ENCODE measurements at places on chromosomes 7 and 10.

GRCh38 chr10:104253606-104254410 is 884 bp upstream of the GSTO1 start:
- no peak for DNase-seq

DNA sequence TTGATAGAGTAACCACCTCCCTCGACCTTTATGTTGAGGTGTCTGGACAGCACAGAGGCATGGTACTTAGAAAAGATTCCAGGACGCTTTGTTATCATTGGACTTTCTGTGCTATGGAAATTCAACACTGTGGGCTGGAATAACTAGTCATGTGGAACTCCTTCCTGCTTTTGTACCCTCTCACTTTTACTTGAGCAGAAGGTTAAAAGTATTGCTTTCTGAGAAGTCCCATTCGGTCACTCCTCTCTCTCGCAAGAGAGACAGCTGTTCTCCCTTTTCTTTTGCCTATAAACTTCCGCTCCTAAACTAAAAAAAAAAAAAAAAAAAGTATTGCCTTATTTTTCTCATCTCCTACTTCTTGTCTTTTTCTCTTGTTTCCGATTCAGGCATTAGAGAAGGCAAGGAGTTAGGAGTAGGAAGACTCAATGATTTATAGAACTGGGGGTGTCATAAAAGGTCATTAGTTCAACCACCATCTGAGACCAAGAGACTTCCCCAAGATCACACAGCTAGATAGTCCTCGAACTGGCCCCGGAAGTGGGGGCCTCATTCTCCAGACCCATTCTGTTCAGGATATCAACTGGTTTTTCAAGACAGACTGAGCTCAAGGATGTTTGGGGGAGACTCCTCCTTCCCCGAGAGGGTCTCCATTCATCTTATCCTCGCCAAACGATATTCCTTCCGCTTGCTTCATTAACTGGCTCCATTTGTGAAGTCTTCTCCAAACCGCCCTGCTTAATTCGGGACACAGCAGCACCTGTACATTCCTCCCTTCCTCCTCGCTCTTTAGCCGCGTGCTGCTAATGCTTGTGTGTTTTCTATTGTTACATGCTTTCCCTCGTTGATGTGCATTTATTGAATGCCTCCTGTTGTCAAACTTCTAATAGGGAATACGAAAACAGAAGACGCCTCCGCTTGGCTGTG is 995 bp upstream of the INPP5F start:
- peak; percentile 37 for DNase-seq

DNA sequence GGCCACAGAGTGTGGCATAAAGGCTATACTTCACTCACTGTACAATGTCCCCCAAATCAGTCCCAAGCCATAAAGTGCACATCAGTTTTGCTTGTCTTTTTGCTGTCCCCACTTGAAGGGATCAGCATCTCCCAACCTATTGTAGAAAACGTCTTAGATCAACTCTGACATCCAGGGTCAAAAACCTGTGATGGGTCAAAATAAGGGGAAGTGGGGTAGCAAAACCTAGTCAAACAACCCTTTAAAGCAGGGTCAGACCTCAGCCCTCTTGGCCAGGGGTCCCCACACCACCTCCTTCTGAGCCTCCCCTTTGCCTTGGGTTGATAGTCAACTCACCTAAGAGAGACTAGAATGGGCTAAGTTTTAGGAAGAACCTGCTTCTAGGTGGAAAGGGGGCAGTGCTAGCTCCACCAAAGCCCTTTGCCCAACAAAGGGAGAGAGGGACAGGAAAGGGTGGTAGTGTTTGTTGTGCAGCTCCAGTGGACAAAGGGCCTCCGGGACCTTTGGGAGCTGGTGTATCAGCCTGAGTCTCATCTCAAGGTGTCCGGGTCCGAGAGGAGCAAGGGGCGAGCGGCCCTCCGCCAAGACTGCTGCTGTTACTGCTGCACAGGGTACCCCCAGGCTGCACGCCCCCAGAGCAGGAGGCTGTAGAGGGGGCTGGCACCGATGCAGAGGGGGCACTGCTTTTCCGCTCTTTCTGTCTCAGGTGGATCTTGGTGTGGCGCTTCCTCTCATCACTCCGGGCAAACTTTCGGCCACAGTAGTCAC is 3.3 kb downstream of the EGR2 start:
- DNase-seq, result no peak

- no peak for DNase-seq
Observed at GRCh38 chr10:49649936-49650723, 29.3 kb upstream of the C10orf53 start.

GRCh38 chr7:99996755-99997544 is 18.4 kb upstream of the ZKSCAN1 start:
- DNase-seq, result no peak

DNA sequence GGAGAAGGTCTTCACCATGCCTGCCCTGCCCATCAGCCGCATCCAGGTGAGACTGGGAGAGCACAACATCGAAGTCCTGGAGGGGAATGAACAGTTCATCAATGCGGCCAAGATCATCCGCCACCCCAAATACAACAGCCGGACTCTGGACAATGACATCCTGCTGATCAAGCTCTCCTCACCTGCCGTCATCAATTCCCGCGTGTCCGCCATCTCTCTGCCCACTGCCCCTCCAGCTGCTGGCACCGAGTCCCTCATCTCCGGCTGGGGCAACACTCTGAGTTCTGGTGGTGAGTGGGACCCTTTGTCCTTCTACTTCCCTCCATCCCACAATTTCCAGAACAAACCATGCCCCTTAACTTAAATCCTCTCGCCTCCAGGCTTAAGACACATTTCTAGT is 2.5 kb downstream of the PRSS2 start:
- no peak for DNase-seq

GRCh38 chr10:114183563-114183962 is 4.4 kb downstream of the TDRD1 start:
- DNase-seq, result no peak

- no peak for DNase-seq
Observed at GRCh38 chr10:128934492-128934891, 532.5 kb upstream of the MGMT start.

DNA sequence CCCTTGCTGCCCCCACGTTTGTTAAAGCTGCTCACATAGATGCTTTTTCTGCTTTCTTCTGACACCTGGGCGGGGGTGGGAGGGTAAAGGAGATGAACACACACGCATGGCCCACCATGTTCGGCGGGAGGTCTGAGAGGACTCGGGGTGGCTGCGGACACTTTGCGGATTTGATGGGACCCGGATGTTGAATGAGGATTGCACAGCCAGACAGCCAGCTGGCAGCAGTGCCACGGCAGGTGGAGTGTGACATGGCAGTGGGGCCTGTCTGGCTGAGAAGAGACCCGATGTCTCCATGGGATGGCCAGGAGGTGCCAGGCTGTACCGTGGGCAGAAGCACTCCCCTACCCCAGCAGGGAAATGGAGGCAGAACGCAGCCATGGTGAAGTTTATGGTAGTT is 31.2 kb downstream of the PPP2R2D start:
- DNase-seq, result no peak

DNA sequence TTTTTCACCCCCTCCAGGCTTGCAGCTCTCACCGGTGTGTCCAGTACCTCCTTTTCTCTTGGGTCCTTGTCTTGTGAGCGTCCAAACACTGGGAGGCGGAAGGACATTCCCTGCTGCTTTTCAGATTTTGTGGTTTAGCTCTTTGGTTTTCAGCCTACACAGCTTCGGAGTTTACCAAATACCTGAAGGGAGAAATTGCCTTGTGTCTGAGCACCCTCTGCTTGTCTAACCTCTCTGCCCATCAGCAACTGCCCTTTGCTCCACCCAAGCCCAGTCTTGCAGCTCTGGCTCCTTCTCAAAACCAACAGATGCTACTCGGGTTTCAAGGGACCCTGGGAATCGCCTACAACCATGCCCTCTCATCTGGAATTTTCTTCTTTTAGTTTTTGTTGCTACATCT is 519.1 kb upstream of the IGFBP3 start:
- DNase-seq, result no peak

DNA sequence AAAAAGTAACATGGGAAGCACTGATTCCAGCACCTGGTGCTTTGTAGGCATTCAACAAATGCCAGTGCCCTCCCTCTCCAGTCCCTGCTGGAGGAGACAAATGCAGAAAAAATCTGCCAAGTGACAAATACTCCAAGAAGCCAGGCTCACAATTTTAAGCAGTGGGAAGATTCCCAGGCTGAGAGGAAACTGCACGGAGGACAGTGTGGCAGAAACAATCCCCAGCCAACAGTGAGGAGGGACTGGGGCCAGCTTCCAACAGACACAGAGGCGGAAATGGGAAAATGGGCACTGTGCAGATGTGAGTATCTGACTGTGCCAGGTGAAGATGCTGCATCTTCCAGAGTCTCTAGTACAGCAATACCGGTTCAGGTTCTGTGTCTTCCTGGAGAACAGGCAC is 106.3 kb downstream of the SLIT1 start:
- DNase-seq, result no peak

DNA sequence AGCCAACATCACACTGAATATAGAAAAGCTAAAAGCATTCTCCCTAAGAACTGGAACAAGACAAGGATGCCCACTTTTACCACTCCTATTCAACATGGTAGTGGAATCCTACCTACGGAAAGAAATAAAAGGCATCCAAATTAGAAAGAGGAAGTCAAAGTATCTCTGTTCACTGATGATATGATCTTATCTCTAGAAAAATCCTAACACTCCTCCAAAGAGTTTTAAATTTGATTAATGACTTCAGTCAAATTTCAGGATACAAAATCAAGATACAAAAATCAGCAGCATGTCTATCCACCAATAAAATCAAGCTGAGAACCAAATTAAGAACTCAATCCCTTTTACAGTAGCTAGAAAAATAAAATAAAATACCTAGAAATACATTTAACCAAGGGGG is 35.3 kb upstream of the TNKS2 start:
- DNase-seq, result no peak

DNA sequence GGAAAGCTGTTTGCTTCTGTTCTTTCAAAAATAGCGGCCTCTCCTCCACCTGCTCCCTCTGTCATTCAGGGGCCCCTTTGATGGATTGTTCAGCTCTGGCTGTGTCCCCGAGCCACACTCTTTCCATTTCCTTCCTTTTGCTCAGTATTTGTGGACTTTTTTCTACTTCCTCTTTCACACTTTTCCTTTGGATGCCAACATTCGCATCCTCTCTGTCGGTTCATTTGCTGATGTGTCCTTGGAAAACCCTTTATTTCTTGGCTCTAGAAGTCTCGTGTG is 11.7 kb upstream of the PWWP2B start:
- DNase-seq, result no peak

- DNase-seq, result no peak
Observed at GRCh38 chr7:45687185-45687560, 113.0 kb downstream of the ADCY1 start.

DNA sequence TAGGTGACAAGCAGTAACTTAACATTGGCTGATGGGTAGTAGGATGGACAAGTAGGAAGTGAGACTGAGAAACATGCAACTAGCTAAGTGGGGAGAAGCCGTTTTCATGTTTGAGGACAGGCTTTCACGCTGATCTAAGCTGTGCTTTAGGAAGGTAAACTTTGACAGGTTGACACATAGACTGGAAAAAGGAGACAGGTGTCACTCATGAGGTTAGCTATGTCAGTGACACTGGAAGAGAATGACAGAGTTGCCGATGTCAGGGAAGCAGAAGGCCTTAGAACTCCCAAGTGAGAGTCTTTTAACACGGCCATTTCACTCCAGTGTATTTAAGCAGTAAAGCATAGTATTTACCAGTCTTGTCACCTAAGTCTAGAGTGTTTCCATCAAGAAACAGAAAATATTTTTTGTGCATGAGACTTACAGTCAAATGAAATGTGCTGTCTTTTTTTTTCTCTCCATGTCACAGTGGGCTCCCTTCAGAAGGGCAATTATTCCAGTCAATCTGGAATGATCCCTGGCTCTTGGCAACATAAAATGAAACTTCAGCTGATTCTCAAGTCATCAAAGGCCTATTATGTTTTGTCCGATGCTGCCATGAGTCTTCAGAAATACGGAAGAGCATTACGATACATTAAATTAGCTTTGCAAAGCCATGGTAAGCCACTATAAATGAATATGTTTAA is 20.6 kb downstream of the EDRF1 start:
- no peak for DNase-seq

DNA sequence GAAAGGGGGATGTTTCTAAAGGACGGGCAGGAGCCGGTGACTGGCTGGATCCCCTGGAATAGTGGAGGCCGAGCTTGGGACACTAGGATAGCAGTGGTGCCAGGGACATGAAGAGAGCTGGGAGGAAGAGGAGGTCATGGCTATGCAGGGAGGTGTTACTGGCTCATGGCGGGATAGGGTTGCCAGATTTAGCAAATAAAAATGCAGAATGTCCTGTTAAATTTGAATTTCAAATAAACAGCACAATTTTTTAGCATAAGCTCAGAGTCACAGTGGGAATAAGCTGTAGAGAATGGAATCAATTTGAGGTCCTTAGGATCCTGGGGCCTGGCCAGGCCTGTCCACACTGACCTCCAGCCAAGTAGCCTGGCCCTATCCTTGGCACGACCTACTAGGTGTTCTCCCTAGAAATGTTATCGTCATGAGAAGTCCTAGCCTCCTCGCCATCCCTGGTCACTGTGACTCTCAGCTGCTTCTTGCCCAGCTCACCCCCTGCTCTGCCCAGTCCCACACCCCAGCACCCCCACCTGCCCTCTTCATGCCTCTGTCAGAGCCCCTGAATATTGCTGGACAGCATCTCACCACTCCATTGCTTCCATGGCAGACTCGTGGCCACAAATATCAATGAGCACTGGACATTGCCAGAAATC is 7.6 kb upstream of the KCP start:
- no peak for DNase-seq

GRCh38 chr10:99369126-99369525 is 40.0 kb downstream of the CNNM1 start:
- DNase-seq, result no peak

GRCh38 chr7:16491148-16491547 is 25.6 kb upstream of the SOSTDC1 start:
- no peak for DNase-seq

GRCh38 chr10:119420950-119421875 is 121.3 kb downstream of the RGS10 start:
- no peak for DNase-seq

DNA sequence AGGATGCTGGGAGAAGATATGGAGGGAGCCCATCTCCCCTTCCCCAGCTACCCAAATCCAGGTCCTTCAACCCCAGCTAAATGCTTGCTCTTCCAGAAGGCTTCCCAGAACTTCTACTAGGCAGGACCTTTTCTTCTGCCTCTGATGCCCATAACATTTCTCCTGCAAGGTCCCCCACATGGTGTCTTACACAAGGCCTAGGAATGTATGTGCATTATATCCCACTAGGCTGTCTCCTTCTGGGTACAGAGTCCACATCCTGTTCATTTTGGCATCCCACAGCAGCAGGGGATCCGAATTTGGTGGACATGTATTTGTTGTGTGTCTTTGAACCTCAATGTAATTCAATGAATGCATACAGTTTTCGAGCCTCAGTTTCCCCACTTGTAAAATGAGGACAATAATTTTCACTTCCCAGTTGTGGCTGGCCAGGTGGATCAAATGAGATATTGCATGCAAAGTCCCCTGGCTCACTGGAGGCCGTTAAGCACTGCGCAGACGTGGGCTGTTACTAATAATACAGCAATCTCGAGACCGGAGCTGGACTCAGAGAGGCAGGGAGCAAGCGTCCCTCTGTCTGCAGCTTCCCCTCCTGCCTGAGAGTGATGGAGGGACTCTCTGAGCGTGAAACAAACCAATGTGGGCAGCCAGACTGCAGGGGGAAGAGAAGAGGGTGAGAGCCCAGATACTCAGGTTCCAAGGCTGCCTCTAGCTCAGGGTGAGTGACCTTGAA is 18.6 kb upstream of the YWHAG start:
- no peak for DNase-seq
